Activated T-helper 1 cell treated with anti-CD3 and anti-CD28 coated beads, Interleukin-12 subunit alpha, Interleukin-12 subunit beta, Interleukin-2, Interleukin-4 antibody, amounts not matched to agents 30 ng/mL and 10 ng/mL and 1 ng/mL, durations not matched to agents 14 hours and 24 hours and 36 hours (primary cell): ENCODE measurements at places on chromosomes 11 and 22. TPM values are rescaled to one million over a fixed set of nuclear protein-coding genes. Genes with fewer than 3 reads are reported as not detected.

Gene F2
- not detected in 2 replicates for total RNA-seq

GRCh38 chr22:37672920-37673455, 2.4 kb upstream of the LGALS1 start:
- DNase-seq: no peak

GRCh38 chr11:102528618-102529017, 1.9 kb downstream of the MMP7 start:
- DNase-seq: no peak

DNA sequence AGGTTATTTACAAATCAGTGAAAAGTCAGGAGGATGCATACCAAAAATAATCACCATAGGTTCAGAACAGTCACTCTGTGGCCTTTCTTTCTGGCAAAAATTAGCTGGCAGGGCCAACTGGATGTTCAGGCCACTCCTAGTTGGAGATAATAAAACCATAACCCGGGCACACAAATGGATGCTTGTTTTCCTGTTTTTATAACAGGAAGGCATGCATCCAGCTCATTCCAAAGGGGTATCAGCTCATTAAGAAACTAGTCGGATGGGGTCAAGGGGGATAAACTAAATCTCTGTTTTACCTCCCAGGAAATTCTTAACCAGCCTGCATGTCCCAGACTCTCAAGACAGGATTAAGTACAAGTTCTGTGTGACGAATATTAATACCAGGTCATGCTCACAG, 81.0 kb downstream of the FBXO7 start:
- DNase-seq: no peak

GRCh38 chr11:115197031-115197430, 307.2 kb downstream of the CADM1 start:
- DNase-seq: no peak
